ENCODE measurements at places on chromosomes 11 and 22.

GRCh38 chr22:38753948-38754750 is 1.6 kb downstream of the SUN2 start:
- H3K4me1 ChIP-seq, result peaks cover 53% of the 10 kb centered on the region
- H3K27me3 ChIP-seq, result no peaks in the 10 kb centered on the region
- peak overlapping the region; percentile 97 for H3K27ac ChIP-seq
- peak; percentile 96 for DNase-seq
- peak overlapping the region; percentile 94 for H3K4me3 ChIP-seq

DNA sequence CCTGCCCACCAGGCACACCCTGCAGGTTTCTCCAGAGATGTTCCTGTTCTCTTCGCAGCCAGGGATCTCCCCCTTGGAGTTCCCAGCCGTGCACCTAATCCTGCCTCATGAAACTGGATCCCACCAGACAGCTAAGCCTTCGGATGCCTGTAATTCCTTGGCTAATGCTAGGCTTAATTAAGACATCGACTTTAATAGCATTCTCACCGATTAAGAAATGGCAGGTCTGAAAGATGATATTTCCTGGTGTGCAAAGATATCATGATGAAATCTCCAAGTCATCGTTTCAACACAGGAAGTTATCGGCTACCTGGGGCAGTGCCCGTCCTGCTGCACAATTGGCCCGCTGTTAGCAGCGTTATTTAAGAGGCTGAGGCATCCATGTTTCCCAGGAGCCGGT is 41.5 kb upstream of the CCND1 start:
- H3K4me1 ChIP-seq, result no peaks in the 10 kb centered on the region
- no peak for DNase-seq
- no peak overlapping the region for H3K27ac ChIP-seq
- no peaks in the 10 kb centered on the region for H3K36me3 ChIP-seq

GRCh38 chr11:2149864-2150847 is 10.9 kb downstream of the INS start:
- no peak overlapping the region for H3K27ac ChIP-seq
- H3K27me3 ChIP-seq, result peaks cover 11% of the 10 kb centered on the region
- no peak overlapping the region for H3K4me3 ChIP-seq
- H3K36me3 ChIP-seq, result no peaks in the 10 kb centered on the region

DNA sequence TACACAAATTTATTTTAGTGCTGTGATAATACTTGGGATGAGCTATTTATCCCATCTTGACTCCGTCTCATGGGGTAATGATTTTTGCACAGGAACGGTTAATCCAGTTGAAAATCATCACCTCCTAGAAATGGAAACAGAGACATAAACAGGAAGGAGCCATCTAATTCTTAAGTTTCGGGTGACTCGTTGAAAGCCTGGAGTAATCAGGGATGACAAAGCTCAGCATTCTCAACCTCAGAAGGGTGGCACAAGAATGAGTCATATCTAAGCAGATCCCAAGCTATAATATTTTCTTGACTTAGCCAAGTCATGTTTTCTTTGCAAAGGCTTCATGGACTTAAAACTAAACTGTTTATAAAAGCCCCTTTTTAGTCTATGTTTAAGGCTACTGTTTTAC is 280.8 kb upstream of the CCDC90B start:
- DNase-seq, result no peak
- no peaks in the 10 kb centered on the region for H3K36me3 ChIP-seq
- no peak overlapping the region for H3K27ac ChIP-seq
- H3K27me3 ChIP-seq, result no peaks in the 10 kb centered on the region
- no peaks in the 10 kb centered on the region for H3K4me1 ChIP-seq

GRCh38 chr11:85893395-85893794 is 38.2 kb downstream of the CCDC83 start:
- DNase-seq, result no peak
- no peaks in the 10 kb centered on the region for H3K4me1 ChIP-seq
- no peaks in the 10 kb centered on the region for H3K36me3 ChIP-seq
- H3K4me3 ChIP-seq, result no peak overlapping the region
- no peaks in the 10 kb centered on the region for H3K27me3 ChIP-seq

DNA sequence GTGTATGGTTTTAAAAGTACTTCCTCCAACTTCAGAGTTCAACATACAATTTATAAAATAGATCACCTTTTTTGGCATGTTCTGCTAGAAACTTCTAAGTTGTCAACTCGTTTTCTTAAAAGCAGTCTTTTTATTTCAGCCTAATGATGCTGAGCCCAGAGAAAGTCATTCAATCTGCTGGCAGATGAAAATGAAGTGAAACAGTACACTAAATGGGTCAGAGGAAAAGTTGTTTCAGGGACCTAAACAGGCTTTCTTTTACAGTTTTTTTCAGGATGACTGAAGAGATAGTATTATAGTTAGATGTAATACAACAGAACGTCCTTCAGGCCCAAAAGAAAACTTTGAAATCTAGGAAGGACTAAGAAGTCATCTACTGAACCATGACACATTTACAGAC is 842.7 kb upstream of the CCDC90B start:
- DNase-seq, result no peak
- no peak overlapping the region for H3K4me3 ChIP-seq
- H3K4me1 ChIP-seq, result no peaks in the 10 kb centered on the region
- no peaks in the 10 kb centered on the region for H3K27me3 ChIP-seq
